Fibroblast of lung (primary cell): ENCODE measurements at places on chromosomes 4 and X. TPM values are rescaled to one million over a fixed set of nuclear protein-coding genes. Genes with fewer than 3 reads are reported as not detected.

Gene CLCN3
- 61.6 and 92.2 TPM in 2 replicates for total RNA-seq

GRCh38 chrX:18643243-18643642 lies 28.7 kb downstream of the RS1 start:
- no peak overlapping the region for H3K4me3 ChIP-seq
- no peak overlapping the region for H3K27ac ChIP-seq
- H3K27me3 ChIP-seq = no peaks in the 10 kb centered on the region
- H3K4me1 ChIP-seq = no peaks in the 10 kb centered on the region

Gene HAUS7
- total RNA-seq = 7.3 and 10.5 TPM in 2 replicates

Gene FAM156B
- 6.2 and 12.6 TPM in 2 replicates for total RNA-seq

- H3K4me1 ChIP-seq = no peaks in the 10 kb centered on the region
- H3K27ac ChIP-seq = no peak overlapping the region
- H3K4me3 ChIP-seq = no peak overlapping the region
- H3K36me3 ChIP-seq = no peaks in the 10 kb centered on the region
- H3K27me3 ChIP-seq = no peaks in the 10 kb centered on the region
These were observed 176.8 kb downstream of the LARP7 start for GRCh38 chr4:112813790-112814189.

- H3K27ac ChIP-seq = no peak overlapping the region
- H3K4me1 ChIP-seq = no peaks in the 10 kb centered on the region
- H3K27me3 ChIP-seq = no peaks in the 10 kb centered on the region
These were observed 50.5 kb upstream of the FAM9C start for GRCh38 chrX:13094828-13095341.

Gene MAGEA8
- not detected in 2 replicates for total RNA-seq

Gene USP17L26
- total RNA-seq = not detected in 2 replicates

Gene PABPC1L2B
- total RNA-seq = not detected in 2 replicates

- no peak overlapping the region for H3K27ac ChIP-seq
- H3K4me3 ChIP-seq = no peak overlapping the region
- no peak for DNase-seq
These were observed 32.9 kb upstream of the OTUD4 start for GRCh38 chr4:145213245-145213644.

GRCh38 chr4:163591614-163592020 lies 97.1 kb downstream of the TMA16 start:
- no peak for DNase-seq
- no peak overlapping the region for H3K4me3 ChIP-seq
- no peaks in the 10 kb centered on the region for H3K4me1 ChIP-seq
- no peaks in the 10 kb centered on the region for H3K27me3 ChIP-seq
- H3K27ac ChIP-seq = no peak overlapping the region

DNA sequence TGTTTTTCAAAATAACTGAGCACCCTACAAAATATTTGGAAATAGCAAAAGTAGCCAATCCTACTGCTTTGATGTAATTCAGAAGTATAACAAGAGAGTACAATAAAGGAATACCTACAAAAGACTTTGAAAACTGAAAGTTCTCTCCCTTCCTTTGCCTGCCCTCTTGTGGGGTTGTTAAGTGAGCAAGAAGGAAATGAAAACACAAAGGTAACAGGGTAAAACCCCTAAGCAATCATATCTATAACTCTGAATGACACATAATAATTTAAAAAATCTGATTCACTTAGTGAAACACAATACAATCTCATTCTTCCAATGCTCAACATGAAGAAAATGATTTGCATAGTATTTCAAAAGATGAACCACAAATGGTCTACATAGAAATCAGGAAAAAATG lies 98.2 kb downstream of the FRYL start:
- DNase-seq = peak; percentile 57
- no peaks in the 10 kb centered on the region for H3K36me3 ChIP-seq
- no peaks in the 10 kb centered on the region for H3K27me3 ChIP-seq
- no peaks in the 10 kb centered on the region for H3K4me1 ChIP-seq

- H3K36me3 ChIP-seq = peaks cover 2% of the 10 kb centered on the region
- peak; percentile 19 for DNase-seq
- H3K4me1 ChIP-seq = no peaks in the 10 kb centered on the region
- H3K4me3 ChIP-seq = no peak overlapping the region
- no peak overlapping the region for H3K27ac ChIP-seq
These were observed 92.1 kb upstream of the COX18 start for GRCh38 chr4:73161527-73162185.

- H3K27me3 ChIP-seq = peaks cover 5% of the 10 kb centered on the region
- H3K4me3 ChIP-seq = no peak overlapping the region
- H3K27ac ChIP-seq = no peak overlapping the region
- H3K36me3 ChIP-seq = no peaks in the 10 kb centered on the region
- peak; percentile 24 for DNase-seq
These were observed 8.7 kb downstream of the KIAA1210 start for GRCh38 chrX:119118780-119119395.

GRCh38 chrX:31021537-31021936 lies 50.3 kb downstream of the FTHL17 start:
- no peaks in the 10 kb centered on the region for H3K27me3 ChIP-seq
- no peaks in the 10 kb centered on the region for H3K4me1 ChIP-seq
- no peaks in the 10 kb centered on the region for H3K36me3 ChIP-seq
- H3K4me3 ChIP-seq = no peak overlapping the region

DNA sequence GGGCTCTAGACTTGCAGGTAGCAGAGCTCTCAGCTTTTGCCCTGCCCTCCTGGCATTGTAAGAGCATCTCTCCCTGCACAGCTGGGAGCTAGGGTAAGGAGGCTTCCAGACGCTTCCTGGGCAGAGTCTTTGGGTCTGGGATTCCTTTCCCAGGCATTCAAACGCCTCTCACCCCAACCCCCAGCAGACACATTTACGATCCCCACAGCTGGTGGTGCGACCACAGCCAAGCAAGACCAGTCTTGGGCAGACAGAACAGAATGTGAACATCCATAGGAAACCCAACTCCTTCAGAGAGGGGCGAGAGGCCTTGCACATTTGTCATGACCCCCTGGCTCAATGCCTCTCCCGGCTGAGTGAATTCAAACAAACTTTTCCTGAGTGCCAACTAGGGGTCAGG lies 38.1 kb upstream of the CD99L2 start:
- no peak for DNase-seq
- no peaks in the 10 kb centered on the region for H3K4me1 ChIP-seq
- no peaks in the 10 kb centered on the region for H3K27me3 ChIP-seq
- no peak overlapping the region for H3K4me3 ChIP-seq
- no peak overlapping the region for H3K27ac ChIP-seq

DNA sequence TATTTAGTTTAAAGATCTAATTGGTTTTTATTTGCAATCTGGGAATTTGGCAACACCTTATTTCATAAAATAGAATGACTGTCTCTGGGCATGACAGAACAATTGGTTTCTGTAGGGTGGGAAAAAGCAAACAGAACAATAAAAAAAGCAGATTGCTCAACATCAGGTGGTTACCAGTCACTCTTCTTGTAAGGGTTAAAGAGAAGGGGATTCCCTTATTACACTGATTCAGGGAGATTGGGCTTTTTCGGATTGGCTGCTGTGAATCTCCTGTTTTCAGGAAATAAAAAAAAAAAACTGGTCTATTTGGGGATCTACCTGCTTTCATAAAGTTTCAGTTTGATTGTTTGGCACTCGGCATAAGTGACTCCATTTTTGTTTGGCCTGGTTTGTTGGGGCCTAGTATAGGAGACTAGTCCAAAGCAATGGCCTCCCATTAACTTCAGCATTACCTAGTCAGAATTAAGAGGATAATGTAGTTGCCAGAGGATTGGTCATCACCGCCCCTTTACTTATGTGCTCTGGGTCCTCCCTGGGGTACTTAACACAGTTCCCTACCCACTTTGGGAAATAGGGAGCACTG lies 380.5 kb downstream of the IDS start:
- H3K4me3 ChIP-seq = no peak overlapping the region
- no peaks in the 10 kb centered on the region for H3K36me3 ChIP-seq
- no peak for DNase-seq
- no peaks in the 10 kb centered on the region for H3K4me1 ChIP-seq
- H3K27ac ChIP-seq = no peak overlapping the region
- no peaks in the 10 kb centered on the region for H3K27me3 ChIP-seq

Gene SPATA4
- 0.26 and 0.66 TPM in 2 replicates for total RNA-seq

DNA sequence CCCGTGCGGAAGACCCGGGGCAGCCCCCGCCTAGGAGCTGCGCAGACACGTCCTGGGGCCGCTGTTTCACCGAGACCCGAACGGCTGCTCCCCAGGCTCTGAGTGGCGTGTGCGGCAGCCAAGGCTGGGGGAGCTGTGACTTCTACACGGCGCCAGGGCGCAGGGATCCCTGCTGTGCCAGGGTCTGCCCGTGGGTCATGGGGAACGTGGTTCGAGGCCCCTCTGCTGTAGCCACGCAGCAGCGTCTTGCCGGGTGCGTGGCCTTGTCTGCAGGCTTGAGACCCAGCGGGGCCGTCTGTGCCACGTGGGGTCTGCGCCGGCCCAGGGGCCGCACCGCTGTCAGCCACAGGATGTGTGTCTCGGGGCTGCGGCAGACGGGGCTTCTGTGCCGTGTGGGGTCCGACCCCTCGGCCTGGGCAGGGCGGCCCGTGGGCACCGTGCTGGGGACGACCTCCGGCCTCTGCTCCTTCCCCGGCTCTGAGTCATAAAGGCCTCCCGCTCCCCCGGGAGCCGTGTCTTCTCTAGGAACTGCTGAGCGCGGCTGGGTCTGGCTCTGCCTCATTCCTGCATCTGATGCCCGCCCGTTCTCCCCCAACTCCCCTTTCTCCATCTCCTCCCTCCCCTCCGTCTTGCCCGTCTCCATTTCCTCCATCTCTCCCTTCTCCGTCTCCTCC lies 12.7 kb upstream of the GTPBP6 start:
- H3K4me1 ChIP-seq = peaks cover 2% of the 10 kb centered on the region
- H3K4me3 ChIP-seq = peak overlapping the region; percentile 17

- no peak overlapping the region for H3K27ac ChIP-seq
- DNase-seq = peak; percentile 22
- no peaks in the 10 kb centered on the region for H3K27me3 ChIP-seq
- H3K4me3 ChIP-seq = no peak overlapping the region
- H3K4me1 ChIP-seq = no peaks in the 10 kb centered on the region
These were observed 49.1 kb downstream of the PRKG2 start for GRCh38 chr4:81165861-81166430.

Gene FAT1
- 408 and 729 TPM in 2 replicates for total RNA-seq

DNA sequence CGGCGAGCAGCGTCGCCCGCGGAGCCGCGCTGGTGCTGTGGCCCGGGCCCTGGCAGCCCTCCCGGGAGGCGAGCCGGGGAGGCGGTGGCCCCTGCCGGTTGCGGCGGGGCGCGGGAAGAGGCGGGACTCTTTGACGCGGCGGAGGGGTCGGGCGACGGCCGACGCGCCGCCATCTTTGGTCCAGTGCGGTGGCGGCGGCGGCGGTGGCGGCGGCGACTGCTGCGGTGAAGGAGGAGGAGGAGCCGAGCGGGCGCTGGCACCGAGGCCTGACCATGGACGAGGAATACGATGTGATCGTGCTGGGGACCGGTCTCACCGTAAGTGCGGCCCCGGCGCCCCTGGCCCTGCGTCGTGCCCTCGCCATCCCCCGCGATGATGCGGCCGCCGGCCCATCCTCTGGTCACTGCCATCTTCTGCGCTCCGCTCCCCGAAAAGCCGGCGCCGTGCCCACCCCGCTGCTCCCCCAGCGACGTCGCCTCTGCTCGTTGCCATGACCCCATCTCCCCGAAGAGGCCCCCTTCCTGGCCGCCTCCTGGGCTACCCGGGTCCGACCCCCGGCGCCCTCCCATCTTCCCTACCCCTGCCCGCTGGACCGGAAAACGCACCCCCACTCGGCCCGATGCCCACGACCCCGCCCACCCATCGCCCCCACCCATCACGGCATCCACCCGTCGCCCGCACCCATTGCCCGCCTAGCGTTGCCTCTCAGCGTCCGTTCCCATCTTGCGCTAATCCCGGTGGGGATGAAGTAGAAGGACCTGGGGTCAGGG lies at the start of gene GDI1:
Gene GDI1 (plus strand): TSS at position 172 of the 770 bp plus-strand sequence. CDS start 101 bp downstream, at position 273.
- no peaks in the 10 kb centered on the region for H3K4me1 ChIP-seq
- H3K4me3 ChIP-seq = peak within 1 kb of the TSS; percentile 80
- H3K27ac ChIP-seq = peak within 1 kb of the TSS; percentile 65
- DNase-seq = peak; percentile 55

Gene BMPR1B
- total RNA-seq = 0.17 and 0.26 TPM in 2 replicates

Gene DRP2
- under 0.01 and 0.50 TPM in 2 replicates for total RNA-seq

DNA sequence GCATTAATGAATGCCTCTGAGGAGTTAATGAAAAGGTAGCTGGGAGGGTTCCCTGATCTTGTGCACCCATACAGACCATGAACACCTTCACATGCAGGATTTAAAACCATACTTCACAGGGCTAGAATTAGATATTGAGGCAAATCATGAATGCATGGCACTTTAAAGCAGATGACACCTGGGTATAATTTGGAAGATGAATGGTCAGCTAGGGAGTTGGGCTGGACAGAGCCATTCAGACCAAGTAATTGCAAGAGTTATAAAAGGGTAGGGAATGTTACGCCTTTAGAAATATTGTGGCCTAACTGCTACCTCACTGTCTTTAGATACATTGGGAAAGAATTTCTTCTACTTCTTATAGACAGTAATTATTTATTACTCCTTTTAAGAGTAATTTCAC lies 89.1 kb upstream of the ZNF827 start:
- H3K27ac ChIP-seq = no peak overlapping the region
- no peaks in the 10 kb centered on the region for H3K36me3 ChIP-seq

DNA sequence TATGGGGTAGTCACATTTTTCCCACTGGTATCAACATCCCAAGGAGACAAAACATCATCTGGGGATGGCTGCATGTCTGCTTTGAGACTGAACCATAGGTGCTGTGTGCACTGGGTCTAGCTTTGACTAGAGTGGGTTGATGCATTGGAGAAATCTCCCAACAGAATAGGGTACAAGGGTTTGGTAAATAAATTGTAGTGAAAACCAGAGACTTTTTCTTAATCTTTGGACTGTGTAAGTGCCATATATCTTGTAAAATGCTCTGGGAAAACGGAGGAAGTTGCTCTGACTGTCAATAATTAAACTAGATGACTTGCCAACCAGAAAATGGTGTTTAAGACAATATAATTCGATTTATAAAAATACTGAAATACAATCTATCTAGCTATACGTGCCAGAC lies 1064.0 kb upstream of the SLIT2 start:
- H3K27ac ChIP-seq = no peak overlapping the region
- no peak overlapping the region for H3K4me3 ChIP-seq
- H3K27me3 ChIP-seq = no peaks in the 10 kb centered on the region
- DNase-seq = no peak
- H3K4me1 ChIP-seq = no peaks in the 10 kb centered on the region

DNA sequence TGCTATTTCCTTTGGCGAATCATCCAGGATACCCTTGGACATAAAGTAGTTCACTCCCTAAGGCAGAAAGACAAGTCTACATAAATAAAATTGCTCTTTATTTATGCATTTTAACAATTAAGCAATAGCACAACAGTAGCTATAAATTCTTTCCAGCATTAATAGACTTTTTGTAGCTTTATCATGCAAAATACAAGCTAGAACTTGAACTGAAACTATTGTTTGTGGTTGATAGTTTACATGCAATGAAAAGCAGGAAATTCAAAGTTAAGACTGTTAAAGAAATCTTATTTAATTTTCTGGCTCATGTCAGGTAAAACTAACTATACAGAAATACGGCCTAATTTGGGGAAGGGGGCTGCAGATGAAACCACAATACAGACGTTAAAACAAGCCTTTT lies 42.3 kb downstream of the FBXO8 start:
- DNase-seq = no peak
- H3K36me3 ChIP-seq = no peaks in the 10 kb centered on the region
- H3K4me3 ChIP-seq = no peak overlapping the region
- H3K4me1 ChIP-seq = no peaks in the 10 kb centered on the region
